Frontal cortex (tissue), 4 donors: ENCODE measurements at places on chromosomes 13 and 19. TPM values are rescaled to one million over a fixed set of nuclear protein-coding genes. Genes with fewer than 3 reads are reported as not detected.

DNA sequence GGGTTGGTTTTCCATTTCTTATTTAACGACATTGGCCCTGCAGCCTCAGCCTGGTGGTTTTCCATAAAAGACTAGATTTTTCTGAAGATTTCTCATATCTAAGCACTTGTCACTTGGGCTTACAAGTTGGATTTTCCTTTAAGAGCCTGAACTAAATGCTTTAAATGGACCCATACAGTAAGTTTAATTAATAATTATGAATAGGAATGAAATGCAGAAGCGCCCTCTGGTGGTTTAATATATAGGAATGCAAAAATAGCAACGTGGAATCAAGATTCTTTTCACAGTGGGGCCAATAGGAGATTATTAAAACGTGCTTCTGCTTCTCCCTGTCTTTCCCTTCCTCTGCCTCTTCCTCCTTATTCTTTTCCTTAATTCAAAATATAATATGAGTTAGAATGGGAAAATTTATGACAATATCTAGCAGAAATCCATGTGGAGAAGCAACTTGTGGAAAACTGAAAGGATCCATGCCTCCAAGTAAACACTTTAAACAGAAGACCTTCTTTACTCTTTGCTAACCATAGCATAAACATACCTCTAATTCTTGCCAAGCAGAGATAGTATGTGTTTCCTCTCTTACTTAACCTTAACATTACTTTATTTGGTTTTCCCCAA, 324.0 kb downstream of the GPC5 start:
- peak; percentile 12 for DNase-seq

Gene TICAM1
- total RNA-seq: 1.2 TPM

DNA sequence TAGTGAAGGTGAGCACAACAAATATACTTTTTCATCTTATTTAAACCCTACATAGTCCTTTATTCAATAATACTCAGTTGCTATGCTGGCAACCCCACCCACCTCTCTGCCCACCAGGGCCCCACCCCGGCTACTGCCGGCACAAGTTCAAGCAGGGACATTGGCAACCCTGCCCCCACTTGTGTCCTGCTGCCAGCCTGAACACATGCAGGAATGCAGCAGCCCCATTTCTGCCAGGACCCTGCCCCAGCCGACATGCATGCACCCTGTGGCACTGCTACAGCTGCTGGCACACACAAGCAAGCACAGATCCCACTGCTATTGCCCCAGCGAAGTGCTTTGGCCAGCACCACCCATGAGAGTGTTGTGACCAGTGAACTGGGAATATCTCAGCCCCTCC, 289.8 kb downstream of the COG6 start:
- DNase-seq: no peak

DNA sequence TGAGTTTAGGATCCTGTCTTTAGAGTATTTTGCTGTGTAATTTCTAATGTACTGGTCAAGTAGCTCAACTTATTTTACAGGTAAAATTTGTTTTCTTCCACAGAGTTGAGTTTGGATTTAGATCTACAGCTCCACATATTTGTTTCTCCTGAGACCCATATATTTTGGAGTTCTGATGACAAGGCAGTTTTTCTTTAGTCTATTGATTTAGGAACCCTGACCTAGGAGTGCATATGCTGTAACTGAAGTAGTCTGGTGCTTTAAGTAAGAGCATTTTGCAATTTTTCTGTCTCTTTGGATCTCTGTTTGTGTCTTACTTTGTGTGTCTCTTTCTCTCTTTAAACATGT, 19.5 kb upstream of the SPRY2 start:
- no peak for DNase-seq

GRCh38 chr13:33722216-33722915, 95.6 kb upstream of the RFC3 start:
- no peak for DNase-seq

DNA sequence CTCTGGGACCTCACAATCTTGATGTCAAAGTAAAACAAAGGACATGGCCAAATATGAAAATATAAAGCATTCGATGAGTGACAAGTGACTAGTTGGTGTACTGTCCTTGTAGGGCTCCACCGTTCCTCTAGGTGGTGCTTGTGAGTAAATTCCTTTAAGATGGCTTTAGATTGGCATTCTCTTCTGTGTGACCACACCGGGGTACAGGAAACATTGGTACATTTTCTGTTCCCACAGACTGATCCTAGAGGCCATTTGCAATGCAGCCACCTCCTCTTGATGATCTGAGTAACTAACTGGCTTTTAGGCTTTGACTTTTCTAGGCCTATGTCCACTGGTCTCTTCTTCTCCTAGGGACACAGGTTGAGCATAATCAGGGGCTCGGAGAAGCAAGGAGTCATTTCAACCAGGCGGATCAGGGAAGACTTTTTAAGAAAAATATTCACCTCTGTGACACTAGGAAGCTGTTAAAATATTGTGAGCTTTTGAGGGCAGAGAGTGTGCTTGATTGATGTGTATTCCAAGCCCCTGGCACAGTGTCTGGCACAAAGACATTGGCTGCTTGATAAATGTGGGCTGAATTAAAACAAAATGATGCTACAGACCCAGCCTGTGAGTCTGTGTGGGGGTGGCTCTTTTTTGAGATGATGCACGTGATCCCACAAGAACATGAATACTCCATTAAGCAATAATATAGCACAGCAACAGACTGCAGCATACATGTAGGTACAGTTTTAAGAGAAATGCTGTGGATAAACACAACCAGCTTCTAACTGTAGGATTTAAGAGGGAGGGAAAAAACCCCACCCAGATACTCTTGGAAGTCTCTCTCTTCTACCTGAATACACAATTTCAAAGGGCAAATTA, 21.0 kb downstream of the EPSTI1 start:
- DNase-seq: no peak

DNA sequence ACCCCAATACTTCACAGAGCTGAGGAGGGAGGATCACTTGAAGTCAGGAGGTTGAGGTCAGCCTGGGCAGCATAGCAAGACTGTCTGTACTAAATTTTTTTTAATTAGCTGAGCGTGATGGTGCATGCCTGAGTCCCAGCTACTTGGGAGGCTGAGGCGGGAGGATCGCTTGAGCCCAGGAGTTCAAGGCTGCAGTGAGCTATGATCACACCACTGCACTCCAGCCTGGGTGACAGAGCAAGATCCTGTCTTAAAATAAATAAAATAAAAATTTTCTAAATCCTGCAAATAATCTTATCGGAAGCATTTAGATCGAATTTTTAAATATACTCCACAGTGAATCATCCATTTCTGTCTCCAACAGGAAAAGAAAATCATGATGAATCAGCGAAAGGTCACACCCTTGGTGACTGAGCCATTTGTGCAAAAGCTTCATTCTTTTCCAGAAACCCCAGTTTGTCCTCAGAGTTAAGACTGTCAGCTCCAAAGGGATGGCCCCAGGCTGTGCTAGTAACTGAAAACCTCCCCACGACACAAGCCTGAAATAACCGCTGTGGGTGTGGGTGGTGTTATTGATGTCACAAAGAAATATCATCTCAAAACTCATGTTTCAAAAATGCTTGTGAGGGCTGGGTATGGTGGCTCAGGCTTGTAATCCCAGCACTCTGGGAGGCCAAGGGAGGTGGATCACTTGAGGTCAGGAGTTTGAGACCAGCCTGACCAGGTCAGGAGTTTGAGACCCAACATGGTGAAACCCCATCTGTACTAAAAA, 167.6 kb downstream of the PTPRS start:
- DNase-seq: no peak

GRCh38 chr19:47626238-47626637, 17.3 kb downstream of the BICRA start:
- no peak for DNase-seq

DNA sequence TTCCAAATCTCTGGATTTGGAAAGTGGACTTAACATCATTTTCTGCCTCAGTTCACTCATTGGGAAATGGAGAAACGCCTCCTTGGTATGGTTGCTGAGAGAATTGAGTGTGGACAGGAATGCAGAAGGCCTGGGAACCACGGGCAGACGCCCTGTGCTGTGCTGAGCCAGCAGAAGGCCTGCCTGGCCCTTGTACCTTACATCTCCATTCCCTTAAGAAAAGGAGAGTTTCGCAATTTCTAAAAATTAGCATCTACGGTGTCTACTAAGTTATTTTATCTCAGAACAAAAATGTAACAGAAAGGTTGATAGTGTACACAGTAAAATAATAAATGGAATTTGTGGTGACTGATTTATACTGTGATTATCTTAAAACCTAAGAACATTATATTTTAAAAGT, 78.7 kb downstream of the IPO5 start:
- DNase-seq: no peak

Gene COX6B2
- total RNA-seq: under 0.01 TPM

Gene ZNF888
- total RNA-seq: 3.3 TPM

Gene SLITRK5
- 29.3 TPM for total RNA-seq

DNA sequence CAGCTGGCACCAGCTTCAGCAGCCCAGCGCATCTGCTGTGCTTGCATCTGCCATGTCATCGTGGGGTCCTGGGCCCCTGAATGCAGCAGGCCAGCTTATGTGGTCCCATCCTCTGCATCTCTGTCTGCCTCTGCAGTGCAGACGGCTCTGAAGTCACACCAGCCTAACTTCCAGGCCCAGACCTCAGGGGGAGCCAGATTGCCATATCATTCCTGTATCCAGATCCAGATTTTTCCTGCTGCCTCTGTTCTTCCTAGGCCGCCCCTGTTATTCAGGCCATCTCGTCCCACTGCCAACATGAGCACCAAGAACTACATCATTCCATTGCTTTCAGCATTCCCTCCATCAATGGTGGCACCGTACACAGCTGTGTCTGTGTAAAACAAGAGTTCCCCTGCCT, 571.6 kb downstream of the UQCRFS1 start:
- DNase-seq: no peak

DNA sequence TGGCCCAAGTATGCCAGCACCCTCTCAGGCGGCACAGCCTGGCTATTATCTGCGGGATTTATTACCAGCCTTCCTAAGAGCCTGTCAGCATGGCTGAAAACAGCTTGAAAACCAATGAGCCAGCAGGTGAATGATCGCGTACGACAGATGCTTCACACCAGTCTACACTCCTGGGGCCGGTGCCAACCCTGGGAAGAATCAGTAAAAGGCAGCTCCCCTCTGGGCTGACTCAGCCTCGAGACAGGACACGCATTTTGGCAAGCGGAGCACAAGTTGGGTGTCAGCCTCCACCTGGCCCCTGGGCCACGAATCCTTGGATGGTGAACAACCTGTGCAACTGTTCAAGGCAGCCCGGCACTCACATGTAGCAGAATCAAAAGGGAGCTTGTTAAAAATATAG, 15.6 kb downstream of the EMP3 start:
- DNase-seq: no peak

DNA sequence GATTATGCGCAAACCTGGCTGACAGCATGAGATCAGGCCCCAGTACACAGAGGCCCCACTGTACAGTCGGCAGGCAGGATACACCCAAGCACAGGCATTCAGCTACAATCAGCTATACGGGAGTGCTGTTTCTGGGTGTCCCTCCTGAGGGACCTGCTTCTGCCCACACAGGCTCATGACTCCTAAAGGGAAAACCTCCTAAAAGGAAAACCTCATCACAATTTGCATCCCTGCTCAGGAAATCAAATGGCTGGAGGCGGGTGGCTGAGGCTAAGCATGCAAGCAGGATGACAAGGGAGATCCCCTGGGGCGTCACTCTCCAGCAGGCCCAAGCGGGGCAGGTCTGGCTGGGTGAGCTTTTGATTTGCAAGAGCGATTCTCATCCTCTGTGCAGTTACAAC, 99.8 kb downstream of the CRYL1 start:
- no peak for DNase-seq

Gene COL4A1
- total RNA-seq: 65.2 TPM

GRCh38 chr13:109288151-109288709, 498.2 kb downstream of the IRS2 start:
- no peak for DNase-seq

DNA sequence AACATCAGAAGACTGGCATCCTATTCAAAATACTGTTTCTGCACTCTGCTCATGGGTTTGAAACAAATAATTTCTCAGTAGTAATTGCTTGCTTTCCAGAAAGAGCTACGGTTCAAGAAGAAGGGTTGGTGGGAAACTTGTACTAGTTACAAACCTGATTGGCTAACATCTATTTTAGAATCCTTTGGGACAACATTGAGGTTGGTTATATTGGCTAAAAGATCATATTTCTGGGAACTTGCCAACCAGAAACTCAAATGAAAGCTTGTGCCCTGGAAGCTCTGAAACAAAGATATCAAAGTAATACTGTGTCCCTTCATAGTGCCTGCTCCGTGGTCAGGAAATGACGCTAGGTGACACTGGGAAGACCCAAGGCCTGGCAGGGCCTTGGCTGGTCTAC, 141.7 kb downstream of the LACC1 start:
- DNase-seq: no peak

DNA sequence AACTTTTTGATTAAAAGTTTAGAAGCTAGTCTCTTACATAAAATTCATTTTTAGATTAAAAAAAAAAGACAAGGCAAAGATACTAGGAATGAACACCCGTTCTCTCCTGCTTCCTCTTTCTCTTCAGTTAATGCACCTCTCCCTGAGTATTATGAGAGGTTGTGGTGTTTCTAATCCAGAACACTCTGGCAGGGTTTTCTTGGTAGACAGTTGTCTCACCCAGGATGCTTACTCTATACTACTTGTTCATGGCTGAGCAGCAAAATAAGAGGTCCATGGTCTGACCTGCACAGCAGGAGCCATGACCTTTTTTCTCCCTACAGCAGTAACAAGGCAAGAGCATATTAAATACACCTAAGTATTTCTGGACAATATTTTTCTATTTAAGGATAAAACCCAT, 62.0 kb downstream of the MICU2 start:
- DNase-seq: no peak

DNA sequence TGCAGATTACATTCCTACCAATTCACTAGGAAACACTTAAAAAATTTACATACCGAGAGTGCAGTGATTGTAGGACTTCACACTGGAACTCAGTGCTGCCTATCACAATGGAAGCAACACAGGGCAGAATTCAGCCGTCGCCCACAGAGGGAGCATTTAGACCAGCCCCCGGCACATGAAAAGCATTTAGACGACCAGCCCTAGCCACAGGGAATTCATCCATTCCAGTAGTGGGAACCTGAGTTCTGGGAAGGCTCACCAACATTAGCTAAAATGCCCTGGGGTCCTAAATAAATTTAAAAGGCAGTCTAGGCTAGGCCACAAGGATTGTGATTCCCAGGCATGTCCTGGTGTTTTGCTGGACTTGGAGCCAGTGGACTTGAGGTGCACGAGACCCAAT, 155.2 kb downstream of the LIG4 start:
- no peak for DNase-seq

GRCh38 chr13:39283072-39283471, 244.8 kb downstream of the NHLRC3 start:
- no peak for DNase-seq

Gene CGB5
- not detected for total RNA-seq

Gene ELF1
- 8.2 TPM for total RNA-seq

DNA sequence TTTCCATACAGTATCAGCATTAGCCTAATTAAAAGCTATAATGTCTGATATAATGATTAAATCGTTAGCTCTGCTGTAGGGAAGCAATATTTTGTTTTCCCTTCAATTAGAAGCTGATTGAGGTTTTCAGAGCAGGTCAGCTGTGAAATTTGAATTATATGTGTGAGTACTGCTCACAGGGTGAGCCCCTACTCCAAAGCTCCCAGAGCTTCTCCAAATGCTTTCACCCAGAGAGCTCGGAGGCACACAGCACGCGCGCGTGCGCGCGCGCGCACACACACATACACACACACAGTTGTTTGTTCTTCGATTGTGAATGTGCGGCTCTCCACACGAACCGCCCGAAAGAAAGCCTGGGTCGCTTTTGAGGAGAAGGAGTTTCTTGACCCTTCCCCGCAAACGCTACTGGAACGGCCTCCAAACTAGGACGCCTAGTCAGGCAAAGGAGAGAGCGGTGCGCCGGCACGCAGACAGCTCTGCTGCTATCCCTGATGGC, 4.8 kb upstream of the SOX1 start:
- DNase-seq: no peak
